ENCODE measurements at places on chromosomes 5 and 9. TPM values are rescaled to one million over a fixed set of nuclear protein-coding genes. Genes with fewer than 3 reads are reported as not detected.
A peak's percentile ranks its signal among the peaks of the same experiment; 100 is the strongest.

Gene TGFBR1
- 41.2 TPM for total RNA-seq

Gene OBP2B
- not detected for total RNA-seq

Gene KDM4C
- total RNA-seq = 29.9 TPM

DNA sequence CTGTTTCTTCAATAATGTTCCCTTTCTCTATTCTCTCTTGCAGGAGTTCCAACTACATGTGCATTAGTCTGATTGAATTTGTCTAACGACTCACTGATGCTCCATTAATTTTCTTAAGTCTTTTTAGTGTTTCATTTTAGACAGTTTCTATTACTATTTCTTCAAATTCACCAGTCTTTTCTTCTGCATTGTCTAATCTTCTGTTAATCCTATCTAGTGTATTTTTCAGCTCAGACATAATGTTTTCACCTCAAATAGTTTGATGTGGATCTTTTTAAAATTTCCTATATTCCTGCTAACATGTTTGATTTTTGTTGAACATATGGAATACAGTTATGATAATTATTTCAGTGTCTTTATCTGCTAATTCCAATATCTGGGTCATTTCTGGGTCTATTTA lies 21.7 kb upstream of the BICD2 start:
- DNase-seq = no peak

- peak; percentile 81 for DNase-seq
These were observed 1.2 kb upstream of the SQSTM1 start for GRCh38 chr5:179819296-179820126.

GRCh38 chr9:82132024-82132423 lies 143.5 kb downstream of the SPATA31D1 start:
- DNase-seq = no peak

DNA sequence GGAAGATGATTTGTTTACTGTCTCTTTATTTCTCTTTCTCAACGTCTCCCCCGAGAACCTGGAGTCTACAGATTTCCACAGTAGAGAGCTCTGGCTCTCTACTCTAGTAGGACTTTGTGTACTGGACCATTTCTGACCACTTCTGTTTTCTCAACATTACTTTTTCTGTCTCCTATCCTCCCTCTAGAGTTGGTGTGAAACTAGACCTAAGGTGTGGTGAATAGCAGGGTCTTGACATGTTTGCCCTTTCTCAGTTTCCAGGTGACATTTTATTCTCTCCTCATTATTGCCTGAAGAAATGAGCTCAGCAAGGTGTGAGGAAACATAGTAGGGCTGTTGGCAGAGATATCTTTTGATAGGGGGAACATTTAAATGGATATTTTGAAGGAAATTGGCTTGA lies 62.1 kb upstream of the IL6ST start:
- no peak for DNase-seq
